Upper lobe of right lung (tissue), 1 donor: ENCODE measurements at places on chromosomes 4 and X.

- DNase-seq: no peak
These were observed 3.4 kb downstream of the YTHDC1 start for GRCh38 chr4:68346461-68346860.

DNA sequence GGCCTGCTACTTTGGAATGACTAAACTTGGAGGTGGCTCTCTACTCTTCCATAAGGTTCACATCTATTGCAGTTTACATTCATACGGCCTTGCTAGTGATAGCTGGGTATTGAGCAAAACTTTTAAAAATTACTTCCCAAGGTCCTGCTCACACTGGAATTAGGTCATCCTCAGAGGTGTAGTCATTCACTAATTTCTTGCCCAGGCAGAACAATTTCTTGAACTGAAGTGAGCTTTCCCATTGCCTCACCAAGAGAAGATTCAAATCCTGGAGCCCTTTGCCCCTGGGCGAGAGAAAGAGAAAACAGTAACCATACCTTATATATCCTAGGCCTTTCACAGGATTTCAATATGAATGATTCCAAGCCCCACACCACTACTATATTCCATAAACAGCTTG, 109.2 kb downstream of the GUCY2F start:
- no peak for DNase-seq

GRCh38 chrX:106973433-106974149, 26.4 kb downstream of the MORC4 start:
- DNase-seq: no peak

GRCh38 chr4:95209927-95210326, 338.8 kb downstream of the UNC5C start:
- no peak for DNase-seq

- no peak for DNase-seq
These were observed 274.4 kb upstream of the RASGEF1B start for GRCh38 chr4:81746071-81746470.

DNA sequence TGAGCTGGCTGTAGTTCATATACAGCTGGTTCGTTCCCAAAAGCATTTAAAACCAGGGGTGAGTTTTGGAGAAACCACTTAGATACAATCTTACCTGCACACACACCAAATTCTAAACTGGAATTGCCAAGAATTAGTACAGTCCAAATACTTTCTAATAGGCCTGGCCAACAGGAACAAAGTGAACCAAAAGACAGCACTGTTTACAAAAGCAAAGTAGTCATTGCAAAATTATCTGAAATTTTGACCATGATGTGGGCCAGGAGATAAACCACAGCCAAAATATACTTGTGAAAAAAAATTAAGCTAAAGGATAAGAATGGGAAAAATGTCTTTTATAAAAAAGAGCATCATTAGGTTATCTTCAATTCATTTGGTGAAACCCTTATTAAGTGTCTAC, 37.9 kb upstream of the NAP1L5 start:
- DNase-seq: no peak

DNA sequence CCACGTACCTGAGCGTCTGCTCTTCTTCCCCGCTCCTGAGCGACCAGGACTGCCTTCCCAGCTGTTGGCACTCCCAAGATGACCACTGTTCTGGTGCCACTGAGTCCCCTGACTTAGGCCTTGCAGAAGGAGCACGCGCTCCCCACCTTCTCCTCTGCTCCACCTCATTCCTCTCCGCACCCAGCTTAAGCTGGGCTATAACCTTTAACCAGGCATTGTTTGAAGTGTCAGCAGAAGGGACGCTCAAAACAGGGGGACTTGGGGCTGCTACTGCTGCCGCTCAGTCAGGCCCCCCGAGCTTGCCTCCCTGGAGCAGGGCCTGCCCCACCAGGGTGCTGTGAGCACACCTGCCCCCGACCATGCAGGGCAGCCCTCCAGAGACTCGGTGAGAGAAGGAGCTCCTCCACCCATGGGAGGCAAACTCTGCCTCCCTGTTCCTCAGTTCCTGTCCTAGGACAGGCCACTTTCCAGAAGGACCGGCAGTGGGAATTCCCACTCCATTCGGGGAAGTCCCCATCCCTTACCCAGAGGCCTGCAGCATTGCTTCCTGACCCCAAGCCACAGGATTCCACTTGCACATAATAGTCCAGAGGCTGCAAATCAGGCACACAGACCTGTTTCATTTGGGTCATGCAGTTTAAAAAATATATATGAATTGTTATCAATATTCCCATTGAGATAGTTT, 99.7 kb upstream of the ENPP6 start:
- DNase-seq: no peak

DNA sequence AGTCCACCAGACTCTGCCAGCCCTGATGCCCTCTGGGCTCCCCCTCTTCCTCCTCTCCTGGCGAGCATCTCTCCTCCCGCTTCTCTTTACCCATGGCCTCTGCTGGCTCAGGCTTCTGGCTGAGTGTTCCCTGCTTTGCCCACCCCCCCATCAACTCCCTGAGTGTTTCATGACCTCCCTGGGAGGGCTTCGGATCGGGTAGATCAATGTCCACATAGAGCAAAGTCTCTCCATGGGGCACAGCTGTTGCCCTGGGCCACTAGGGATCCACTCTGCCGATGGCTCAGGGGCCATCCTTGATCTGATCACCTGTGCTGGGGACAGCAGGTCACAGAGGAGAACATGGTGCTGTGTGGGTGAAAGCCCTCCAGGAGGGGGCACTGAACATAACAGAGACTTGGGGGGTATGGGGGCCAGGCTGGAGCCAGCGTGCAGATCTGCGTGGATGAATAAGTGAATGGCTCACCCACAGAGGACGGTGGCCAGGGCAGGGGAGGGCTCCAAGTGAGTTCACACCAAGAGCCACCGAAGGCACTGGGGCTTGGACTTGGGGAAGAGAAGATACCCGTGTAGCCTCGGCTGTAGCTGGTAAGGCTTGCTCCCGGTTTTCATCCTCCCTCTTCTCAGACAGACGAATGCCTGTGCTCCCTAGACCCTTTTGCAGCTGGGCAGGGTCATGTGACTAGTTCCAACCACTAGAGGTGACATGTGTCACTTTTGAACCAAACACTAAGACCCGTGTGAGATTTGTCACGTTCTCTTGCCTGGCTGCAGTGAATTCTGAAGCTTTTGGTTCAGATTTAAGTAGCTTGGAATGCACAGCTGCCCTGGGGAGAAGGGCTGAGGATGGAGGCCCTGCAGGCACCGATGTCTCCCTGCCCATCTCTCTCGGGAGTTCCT, 23.2 kb upstream of the AFAP1 start:
- no peak for DNase-seq

DNA sequence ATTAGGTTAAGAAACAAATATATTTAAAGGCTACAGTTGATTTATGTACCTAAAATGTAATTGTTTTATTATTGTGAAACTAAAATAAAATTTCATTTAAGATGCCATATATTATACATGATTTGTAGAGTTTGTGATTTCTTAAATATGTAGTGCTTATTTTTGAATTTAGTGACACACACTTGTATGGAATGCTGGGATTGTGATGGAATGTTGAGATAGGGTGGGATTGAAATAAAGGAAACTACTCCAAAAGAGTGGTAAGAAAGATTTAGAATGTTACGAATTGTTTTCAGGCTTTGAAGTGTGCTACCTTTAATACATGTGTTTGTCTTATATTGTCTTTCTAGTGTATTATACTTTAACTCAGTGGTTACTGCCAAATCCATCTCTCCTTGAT, 330.3 kb upstream of the PITX2 start:
- no peak for DNase-seq

DNA sequence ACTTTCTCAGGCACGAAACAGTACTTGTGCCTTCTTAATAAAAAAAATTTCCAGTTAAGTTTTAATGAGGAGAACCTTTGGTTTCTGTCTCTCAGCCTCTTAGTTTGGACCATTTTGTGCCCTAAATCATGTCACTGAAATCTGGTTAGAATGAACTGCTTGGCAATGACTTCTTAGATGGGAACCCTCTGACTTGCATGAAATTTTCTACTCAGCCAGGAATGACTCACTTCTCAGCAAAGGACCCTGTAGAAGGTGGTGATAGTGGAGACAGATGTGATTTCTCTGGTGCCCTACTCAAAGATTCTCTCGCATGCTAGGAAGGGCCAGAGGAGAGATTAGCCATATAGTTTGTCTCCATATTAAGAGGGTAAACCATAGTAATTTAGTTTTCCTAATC, 50.5 kb downstream of the RASL11B start:
- DNase-seq: no peak

DNA sequence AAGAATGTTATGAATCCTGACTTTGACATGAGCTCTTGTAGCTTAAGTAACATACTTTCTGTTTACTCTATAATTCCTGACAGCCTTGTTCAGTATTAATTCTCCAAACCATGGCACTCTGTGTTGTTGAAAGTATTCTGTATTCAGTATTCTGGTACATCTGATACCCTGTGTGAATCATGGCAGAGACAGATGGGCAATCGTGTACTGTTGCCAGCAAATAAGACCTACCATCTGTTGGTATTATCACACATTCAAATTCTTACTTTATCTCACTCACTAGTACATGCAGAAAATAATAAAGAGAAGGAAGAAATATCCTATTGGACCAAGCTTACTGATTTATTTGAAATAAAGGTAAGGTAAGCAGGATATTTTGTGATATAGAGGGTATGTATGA, 7.9 kb downstream of the MBTPS2 start:
- DNase-seq: no peak

GRCh38 chr4:54548098-54548620, 109.6 kb upstream of the KIT start:
- DNase-seq: no peak

DNA sequence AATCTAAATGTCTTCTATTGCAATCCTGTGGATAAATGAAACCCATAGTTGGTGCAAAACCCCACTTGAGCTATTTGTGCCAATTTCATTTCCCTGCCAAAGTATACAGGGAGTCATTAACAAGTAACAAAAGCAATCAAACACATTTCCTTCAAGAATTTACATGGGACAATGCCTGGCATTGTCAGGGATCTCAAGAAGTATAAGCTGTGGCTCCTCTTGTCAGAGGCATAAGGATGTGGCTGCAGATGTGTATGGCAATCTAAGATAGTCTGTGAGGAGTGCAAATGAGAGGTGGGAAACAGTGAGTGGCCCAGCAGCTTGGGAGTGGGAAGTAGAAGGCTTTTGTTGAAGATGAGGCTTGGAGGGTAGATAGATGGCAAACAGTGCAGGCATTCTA, 58.0 kb upstream of the SCML1 start:
- no peak for DNase-seq

DNA sequence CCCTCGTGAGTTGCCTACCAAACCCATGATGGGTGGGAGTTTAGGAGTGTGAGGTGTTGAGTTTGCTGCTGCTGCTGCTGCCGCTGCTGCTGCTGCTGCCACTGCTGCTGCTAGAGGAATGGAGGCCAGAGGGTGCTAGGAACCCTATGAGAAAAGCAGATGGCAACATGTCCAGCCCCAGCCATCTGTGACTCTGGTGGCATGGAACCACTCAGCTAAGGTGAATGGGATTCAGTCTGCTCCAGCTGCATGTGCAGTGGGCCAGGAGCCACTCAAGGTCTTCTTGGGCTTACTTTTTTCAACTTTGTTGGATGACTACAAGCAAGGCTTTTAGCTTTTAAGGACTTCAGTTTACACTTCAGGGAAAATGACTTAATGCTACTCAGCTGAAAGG, 103.8 kb downstream of the RTL5 start:
- DNase-seq: no peak

GRCh38 chr4:48596336-48596735, 106.3 kb downstream of the ZAR1 start:
- no peak for DNase-seq

- DNase-seq: no peak
These were observed 12.6 kb downstream of the SSR4 start for GRCh38 chrX:153806999-153807575.

GRCh38 chr4:177222781-177223180, 86.9 kb upstream of the NEIL3 start:
- no peak for DNase-seq

DNA sequence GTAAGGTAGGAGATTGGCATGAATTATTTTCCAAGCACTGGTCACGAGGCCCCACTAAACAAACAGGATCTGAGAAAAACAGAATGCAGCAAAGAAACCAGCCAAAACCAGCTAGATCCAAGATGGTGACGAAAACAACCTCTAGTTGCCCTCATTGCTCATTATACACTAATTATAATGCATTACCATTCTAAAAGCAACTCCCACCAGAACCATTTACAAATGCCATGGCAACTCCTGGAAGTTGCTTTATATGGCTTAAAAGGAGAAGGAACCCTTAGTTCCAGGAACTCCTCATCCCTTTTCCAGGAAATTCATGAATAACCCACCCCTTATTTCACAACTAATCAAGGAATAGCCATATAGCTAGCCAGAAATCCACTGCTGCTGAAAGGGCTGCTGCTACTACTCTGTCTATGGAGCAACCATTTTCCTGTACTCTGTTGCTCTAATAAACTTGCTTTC, 69.3 kb downstream of the ABCB7 start:
- DNase-seq: no peak

- no peak for DNase-seq
These were observed 164.2 kb downstream of the MAB21L2 start for GRCh38 chr4:150746156-150746555.

DNA sequence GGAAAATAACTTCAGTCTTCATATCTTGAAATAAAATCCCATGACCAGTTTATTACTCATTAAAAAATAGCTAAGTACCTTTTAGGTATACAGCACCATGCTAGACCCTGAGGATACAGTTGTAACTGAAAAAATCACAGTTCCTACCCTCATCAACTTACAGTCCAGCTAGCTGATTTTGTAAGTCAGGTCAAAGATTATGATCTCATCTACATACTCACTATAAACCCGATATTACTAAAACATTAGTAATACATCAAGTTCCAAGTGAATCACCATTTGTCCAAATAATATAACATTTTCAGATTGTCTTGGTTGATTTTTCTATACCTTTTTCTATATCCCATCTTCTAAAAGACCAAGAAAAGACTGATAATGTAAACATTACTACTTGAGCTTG, 333.9 kb downstream of the INPP4B start:
- no peak for DNase-seq

GRCh38 chr4:44149282-44149681, 299.3 kb downstream of the KCTD8 start:
- DNase-seq: no peak

DNA sequence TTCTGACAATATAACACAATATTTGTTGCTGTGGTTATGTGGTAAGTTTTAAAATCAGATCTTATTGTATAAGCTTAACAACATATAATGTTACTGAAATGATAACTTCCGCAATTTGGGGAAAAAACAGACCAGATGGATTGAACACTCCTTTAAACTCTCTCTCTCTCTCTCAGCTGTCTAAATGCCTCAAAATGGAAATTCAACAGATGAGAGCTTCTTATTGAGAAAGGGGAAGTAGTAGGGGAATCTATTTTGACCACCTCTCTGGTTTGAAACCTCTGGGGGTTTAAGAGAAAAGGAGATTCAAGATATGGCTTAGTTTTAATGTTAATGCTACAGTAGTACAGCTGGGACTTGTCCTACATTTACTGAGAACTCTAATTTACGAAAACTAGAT, 40.3 kb downstream of the DMD start:
- DNase-seq: no peak
